ENCODE measurements at places on chromosomes 6 and 20. TPM values are rescaled to one million over a fixed set of nuclear protein-coding genes. Genes with fewer than 3 reads are reported as not detected.

GRCh38 chr6:109457562-109457996 lies 2.0 kb upstream of the MICAL1 start:
- H3K4me1 ChIP-seq = peaks cover 19% of the 10 kb centered on the region
- no peaks in the 10 kb centered on the region for H3K27me3 ChIP-seq
- no peak for DNase-seq
- H3K4me3 ChIP-seq = no peak overlapping the region
- no peak overlapping the region for H3K27ac ChIP-seq

DNA sequence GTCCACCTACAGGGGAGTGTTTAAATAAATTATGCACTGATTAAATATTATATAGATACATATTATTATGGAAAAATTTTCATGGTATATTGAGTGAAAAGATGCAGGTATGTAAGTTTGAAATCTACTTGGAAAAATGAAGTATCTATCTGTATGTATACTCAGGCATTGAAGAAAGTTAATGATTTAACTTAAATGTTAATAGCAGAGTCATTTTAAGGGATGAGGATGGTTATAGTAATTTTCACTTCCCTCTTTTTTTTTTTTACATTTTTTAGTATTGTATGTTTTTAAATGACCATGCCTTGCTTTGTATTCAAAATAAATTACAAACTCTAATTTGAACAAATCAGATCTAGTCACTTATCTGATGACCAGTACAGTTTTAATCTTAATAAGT lies 43.2 kb upstream of the NOTCH4 start:
- no peak overlapping the region for H3K4me3 ChIP-seq
- no peaks in the 10 kb centered on the region for H3K4me1 ChIP-seq
- no peak overlapping the region for H3K27ac ChIP-seq
- H3K27me3 ChIP-seq = 0 out of 2 replicates have a peak, but pooled peaks cover 11% of the 10 kb centered on the region
- no peaks in the 10 kb centered on the region for H3K36me3 ChIP-seq
- no peak for DNase-seq

The TNFAIP3 gene
- total RNA-seq = 12.2 TPM

DNA sequence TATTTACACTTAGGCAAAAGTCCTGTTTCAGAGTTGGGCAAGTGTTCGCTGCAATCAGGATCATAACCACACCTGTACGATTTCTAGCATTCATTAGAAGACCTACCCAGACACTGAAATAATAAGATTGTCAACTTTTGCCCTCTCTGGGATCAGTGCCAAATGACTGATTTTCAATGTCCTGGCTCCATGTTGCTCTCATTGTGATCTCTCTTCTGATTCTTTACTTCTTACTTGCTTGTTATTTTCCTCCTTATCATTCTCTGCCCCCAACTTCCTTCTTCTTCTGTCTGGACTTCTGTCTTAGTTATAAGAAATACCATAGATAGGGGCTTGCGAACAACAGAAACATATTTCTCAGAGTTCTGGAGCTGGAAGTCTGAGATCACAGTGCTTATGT lies 94.4 kb upstream of the BMP2 start:
- no peak for DNase-seq
- no peak overlapping the region for H3K27ac ChIP-seq
- no peak overlapping the region for H3K4me3 ChIP-seq
- H3K27me3 ChIP-seq = no peaks in the 10 kb centered on the region
- no peaks in the 10 kb centered on the region for H3K36me3 ChIP-seq

DNA sequence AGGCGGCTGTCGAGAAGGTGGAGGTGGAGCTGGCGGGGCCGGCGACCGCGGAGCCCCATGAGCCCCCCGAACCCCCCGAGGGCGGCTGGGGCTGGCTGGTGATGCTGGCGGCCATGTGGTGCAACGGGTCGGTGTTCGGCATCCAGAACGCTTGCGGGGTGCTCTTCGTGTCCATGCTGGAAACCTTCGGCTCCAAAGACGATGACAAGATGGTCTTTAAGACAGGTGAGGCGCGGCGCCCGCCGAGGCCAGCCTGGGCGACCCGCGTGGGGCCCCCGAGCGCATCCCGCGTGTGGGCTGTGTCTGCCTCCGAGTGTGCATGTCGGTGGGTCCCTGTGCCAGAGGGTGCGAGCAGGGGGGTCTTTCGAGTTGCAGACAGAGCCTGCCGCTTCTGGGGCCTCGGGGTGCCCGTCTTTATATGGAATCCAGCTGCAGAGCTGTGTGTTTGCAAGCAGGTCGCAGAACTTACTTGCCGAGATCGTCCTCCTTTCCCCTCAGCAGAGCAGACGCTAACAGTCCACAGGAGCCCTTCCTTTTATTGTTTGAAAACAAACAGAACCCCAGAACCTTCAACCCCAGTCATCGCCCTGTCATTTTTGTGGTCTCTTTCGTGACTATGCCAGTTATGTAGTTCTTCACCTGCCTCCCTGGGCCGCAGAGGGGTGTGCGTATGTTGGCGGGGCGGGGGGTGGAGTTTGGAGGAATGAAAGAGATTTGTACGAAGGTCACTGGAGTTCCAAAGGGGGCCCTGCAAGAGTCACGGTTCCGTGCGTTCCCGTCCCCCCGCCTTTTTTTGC lies 766 bp downstream of the SLC16A10 start:
- peak; percentile 14 for DNase-seq
- H3K4me3 ChIP-seq = peak overlapping the region; percentile 45
- no peaks in the 10 kb centered on the region for H3K36me3 ChIP-seq
- H3K27me3 ChIP-seq = peaks cover 47% of the 10 kb centered on the region
- no peak overlapping the region for H3K27ac ChIP-seq

DNA sequence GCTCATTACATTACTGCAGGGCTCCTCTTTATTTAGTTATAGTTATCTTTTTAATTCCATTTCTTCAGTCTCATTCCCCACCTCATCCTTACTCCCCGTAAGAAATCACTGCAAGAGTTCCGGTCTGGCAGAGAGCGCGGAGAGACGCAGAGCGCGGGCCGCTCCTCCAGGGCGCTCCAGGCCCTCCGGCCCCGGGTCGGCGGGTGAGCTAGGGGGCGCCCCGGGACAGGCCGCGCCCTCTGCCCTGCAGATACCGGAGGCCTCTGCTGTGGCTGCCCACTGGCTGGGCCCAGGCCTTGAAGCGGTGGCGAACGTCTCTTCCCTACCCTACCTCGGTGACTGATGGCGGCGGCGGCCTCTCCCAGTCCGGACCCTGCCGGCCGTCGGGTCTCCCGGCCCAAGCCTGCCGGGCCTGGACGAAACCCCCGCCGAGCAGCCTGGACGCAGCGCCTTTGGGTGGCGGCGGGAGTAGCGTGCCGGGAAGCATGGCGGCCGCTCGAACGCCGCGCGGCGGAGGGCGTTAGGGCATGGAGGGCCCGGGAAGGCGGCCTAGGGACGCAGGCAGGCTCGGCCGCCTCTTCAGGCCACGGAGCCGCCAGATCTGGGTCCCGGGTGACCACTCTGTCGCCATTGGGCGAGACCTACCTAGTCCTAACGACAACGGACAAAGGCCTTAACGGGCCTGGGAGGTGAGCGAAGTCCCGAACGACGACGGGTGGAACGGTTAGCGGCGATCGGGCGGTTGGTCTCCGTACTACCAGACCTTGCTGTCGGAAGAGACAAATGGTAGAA lies 16.4 kb upstream of the HMGN4 start:
- H3K36me3 ChIP-seq = no peaks in the 10 kb centered on the region
- peak overlapping the region; percentile 96 for H3K27ac ChIP-seq
- H3K27me3 ChIP-seq = no peaks in the 10 kb centered on the region
- peak; percentile 87 for DNase-seq

The TMC2 gene
- total RNA-seq = not detected

GRCh38 chr6:129730477-129731165 lies 20.6 kb upstream of the ARHGAP18 start:
- DNase-seq = peak; percentile 50
- no peak overlapping the region for H3K4me3 ChIP-seq
- no peaks in the 10 kb centered on the region for H3K27me3 ChIP-seq
- no peak overlapping the region for H3K27ac ChIP-seq
- no peaks in the 10 kb centered on the region for H3K36me3 ChIP-seq
- H3K4me1 ChIP-seq = 0 out of 2 replicates have a peak, but pooled peaks cover 4% of the 10 kb centered on the region

- H3K4me1 ChIP-seq = peaks cover 21% of the 10 kb centered on the region
- no peaks in the 10 kb centered on the region for H3K27me3 ChIP-seq
- peak; percentile 54 for DNase-seq
- no peak overlapping the region for H3K4me3 ChIP-seq
- no peaks in the 10 kb centered on the region for H3K36me3 ChIP-seq
Measured at GRCh38 chr6:158408552-158409130, 96.4 kb downstream of the TULP4 start.

DNA sequence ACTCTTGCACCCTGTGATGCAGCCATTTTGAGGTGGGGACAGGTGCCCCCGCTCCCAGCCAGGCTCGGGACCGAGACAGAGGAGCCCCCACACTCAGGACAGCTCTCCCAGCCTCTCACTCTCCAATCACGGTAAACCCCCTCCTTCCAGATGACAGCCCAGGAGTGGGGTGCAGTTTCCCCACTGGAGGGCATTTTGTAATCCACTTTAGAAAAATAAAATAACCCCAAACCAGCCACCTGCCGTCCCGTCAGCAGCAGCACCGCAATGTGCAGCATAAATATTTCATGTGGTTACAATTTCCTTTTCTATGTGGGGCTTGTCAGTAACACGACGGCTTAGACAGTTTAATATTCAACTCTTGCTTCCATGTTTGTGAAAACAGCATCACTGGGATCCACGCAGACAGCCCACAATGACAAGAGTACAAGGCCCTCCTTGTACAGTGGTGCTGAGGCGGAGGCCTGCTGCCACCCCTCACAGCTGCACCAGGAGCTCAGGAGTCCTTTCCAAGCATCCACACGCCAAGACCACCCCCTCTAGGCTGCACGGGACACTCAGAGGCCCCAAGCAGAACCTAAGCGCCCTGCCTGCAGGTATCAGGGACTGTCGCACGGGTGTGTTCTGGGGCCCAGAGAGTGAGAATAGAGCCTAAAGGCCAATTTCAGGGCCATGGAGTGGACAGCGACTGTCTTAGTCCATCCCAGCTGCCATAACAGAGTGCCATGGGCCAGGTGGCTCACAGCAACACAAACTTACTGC lies 116.7 kb downstream of the JPH2 start:
- H3K27me3 ChIP-seq = no peaks in the 10 kb centered on the region
- no peak overlapping the region for H3K4me3 ChIP-seq
- peaks cover 24% of the 10 kb centered on the region for H3K36me3 ChIP-seq
- peaks cover 4% of the 10 kb centered on the region for H3K4me1 ChIP-seq
- no peak overlapping the region for H3K27ac ChIP-seq
- DNase-seq = no peak

- no peak overlapping the region for H3K4me3 ChIP-seq
- DNase-seq = no peak
- peaks cover 27% of the 10 kb centered on the region for H3K4me1 ChIP-seq
- no peak overlapping the region for H3K27ac ChIP-seq
- peaks cover 82% of the 10 kb centered on the region for H3K36me3 ChIP-seq
Measured at GRCh38 chr20:31705598-31706597, 16.8 kb downstream of the BCL2L1 start.

- H3K36me3 ChIP-seq = no peaks in the 10 kb centered on the region
- H3K27ac ChIP-seq = no peak overlapping the region
- no peak overlapping the region for H3K4me3 ChIP-seq
- no peak for DNase-seq
- no peaks in the 10 kb centered on the region for H3K4me1 ChIP-seq
- H3K27me3 ChIP-seq = no peaks in the 10 kb centered on the region
Measured at GRCh38 chr6:166436195-166437139, 53.7 kb upstream of the MPC1 start.

The SLC24A3 gene
- not detected for total RNA-seq

GRCh38 chr6:146550911-146551310 lies 7.3 kb downstream of the RAB32 start:
- peaks cover 14% of the 10 kb centered on the region for H3K4me1 ChIP-seq
- peaks cover 73% of the 10 kb centered on the region for H3K36me3 ChIP-seq
- no peak overlapping the region for H3K4me3 ChIP-seq

The TTK gene
- total RNA-seq = 112 TPM

DNA sequence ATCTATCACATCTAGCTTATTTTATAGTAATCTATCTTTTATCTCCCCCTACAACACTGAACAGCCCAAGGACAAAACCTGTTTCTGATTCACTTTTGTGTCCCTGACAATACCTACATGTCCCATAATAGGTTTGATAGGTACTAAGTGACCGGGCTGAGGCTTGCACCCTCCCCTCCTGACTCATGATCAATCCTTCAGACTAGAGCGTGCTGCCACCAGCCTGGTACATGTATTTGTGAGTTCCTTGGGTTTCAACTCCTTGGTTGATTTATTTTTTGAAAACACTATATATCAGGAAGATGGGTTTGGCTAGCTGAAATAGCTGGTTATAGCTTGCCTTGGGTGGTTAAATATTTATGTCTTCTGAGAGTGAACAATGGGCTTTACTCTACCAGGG lies 41.6 kb upstream of the RAB23 start:
- no peaks in the 10 kb centered on the region for H3K36me3 ChIP-seq
- no peaks in the 10 kb centered on the region for H3K27me3 ChIP-seq

GRCh38 chr6:41652866-41653652 lies 14.8 kb downstream of the MDFI start:
- no peak overlapping the region for H3K4me3 ChIP-seq
- H3K36me3 ChIP-seq = no peaks in the 10 kb centered on the region
- H3K27ac ChIP-seq = no peak overlapping the region
- no peak for DNase-seq
- H3K4me1 ChIP-seq = no peaks in the 10 kb centered on the region
- H3K27me3 ChIP-seq = no peaks in the 10 kb centered on the region

- H3K27me3 ChIP-seq = no peaks in the 10 kb centered on the region
- H3K36me3 ChIP-seq = no peaks in the 10 kb centered on the region
Measured at GRCh38 chr6:159151266-159151855, 17.8 kb upstream of the FNDC1 start.

DNA sequence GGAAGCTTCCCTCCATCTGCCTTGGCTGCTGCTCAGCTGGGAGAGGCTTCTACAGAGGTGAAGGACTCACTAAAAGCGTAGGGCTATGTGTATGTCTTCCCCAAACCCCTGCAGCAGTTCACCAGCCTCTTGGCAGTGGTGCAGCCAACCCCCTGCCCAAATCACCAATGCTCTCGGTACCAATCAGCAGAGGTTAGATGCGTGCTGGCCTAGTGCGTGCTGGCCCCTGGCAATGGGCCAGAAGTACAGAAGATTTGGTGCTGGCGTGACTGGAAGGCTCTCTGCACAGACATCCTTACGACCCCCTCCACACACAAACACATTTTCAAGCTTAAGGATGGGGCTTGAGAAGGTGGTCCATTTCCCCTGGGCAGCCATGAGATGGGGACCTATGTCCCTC lies 79.0 kb downstream of the MRPL14 start:
- no peak for DNase-seq
- H3K4me3 ChIP-seq = no peak overlapping the region
- no peaks in the 10 kb centered on the region for H3K27me3 ChIP-seq
- peaks cover 54% of the 10 kb centered on the region for H3K4me1 ChIP-seq
- no peaks in the 10 kb centered on the region for H3K36me3 ChIP-seq

The FAM209B gene
- total RNA-seq = not detected

DNA sequence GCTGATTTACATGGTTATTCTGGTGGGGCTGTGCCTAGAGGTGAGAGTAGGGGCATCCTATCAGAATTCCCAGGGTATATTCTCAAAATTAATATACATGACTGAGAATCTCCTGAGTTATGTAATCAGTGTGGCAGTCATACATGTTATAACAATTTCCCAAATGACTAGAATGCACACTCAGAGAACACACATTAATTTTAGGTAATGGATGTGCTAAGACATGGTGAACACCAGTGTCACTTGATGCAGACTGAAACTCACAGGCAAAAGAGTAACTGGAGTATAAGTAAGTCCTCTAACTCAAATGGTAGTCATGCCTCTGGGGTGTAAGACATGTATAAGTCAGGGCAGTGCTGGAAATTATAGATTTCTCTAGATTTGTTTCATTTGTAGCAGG lies 1198.4 kb upstream of the CITED2 start:
- no peaks in the 10 kb centered on the region for H3K27me3 ChIP-seq
- peak; percentile 10 for DNase-seq
- H3K4me3 ChIP-seq = no peak overlapping the region
- no peaks in the 10 kb centered on the region for H3K36me3 ChIP-seq
- peak overlapping the region; percentile 83 for H3K27ac ChIP-seq
